ENCODE measurements at places on chromosomes 11 and 22.

- no peak for DNase-seq
These were observed 3.9 kb downstream of the FOSL1 start for GRCh38 chr11:65896034-65896999.

DNA sequence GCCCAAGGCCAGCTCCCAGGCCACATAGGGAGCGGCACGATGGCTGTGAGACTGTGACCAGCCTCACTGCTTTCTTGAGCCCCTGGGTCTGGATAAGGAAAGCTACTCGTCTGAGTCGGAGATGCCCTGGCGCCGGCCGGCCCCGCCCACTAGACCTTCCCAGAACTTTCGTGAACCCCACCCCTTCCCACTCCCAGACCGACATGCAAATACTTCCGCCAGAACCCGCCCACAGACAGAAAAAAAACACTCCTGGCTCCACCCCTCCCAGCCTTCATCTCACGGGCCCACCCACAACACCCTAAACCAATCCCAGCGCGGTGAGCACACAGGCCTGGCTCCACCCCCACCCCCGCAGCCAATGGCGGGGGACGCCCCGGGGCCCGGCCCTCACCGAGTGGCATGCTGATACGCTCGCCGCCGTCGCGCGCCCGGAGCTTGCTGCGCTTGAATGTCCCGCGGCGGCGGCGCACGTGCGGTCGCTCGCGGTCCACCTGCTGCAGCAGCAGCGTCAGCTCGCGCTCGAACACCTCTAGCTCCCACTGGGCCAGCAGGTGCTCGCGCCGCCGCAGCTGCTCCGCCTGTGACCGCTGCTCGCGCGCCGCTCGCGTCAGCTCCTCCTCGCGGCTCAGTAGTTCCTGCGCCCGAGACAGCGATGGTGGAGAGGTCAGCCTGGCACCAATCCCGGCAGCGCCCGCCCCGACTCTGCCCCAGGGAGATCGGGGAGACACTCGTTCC lies 7.0 kb downstream of the MAP3K11 start:
- DNase-seq = no peak

DNA sequence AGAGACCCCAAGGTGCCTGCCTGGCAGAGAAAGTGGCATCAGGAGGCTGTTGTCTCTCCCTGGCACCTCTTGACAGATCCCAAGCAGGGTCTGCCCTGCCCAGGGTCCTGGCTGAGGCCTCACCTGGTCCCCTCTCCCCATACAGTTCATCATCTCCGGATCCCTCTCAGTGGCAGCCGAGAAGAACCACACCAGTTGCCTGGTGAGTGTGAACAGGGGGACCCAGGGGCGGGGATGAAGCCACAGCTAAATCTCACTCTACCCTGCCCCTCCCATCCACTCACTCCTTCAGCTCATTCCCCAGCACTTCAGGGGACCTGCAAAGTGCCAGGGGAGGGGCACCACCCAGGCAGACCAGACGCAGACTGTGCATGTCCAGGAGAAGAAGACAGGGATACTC lies 14.0 kb upstream of the MS4A10 start:
- no peak for DNase-seq

- DNase-seq = no peak
These were observed 99.2 kb downstream of the TP53I11 start for GRCh38 chr11:44851496-44851895.

DNA sequence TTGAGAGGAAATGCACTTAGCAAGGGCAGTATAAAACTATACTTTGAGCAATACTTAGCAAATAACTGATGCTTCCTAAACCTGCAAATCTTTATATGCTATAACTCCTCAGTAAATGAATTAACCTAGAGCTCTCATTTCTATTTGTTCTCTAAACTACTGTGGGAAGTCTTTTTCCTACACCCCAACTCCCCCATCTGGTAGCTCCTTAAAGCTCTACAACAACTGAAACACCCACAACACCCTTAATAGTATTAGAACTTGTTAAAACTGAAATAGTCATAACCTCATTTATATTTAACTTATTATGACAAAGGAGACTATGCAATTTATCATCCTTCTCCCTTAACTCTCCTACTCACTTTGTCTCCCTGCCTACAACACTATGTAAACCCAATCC lies 43.4 kb downstream of the GUCY1A2 start:
- no peak for DNase-seq

GRCh38 chr22:46114518-46115387 lies 35.6 kb upstream of the PPARA start:
- no peak for DNase-seq
